ENCODE measurements at places on chromosomes 2 and 18.
A peak's percentile ranks its signal among the peaks of the same experiment; 100 is the strongest.

- DNase-seq: no peak
These were observed 2.6 kb downstream of the CAB39 start for GRCh38 chr2:230715201-230715600.

- DNase-seq: no peak
These were observed 106.3 kb upstream of the SEC11C start for GRCh38 chr18:59033359-59033758.

- DNase-seq: no peak
These were observed 75.5 kb downstream of the SNTG2 start for GRCh38 chr2:1026141-1026540.

GRCh38 chr2:202122163-202122540 lies 49.1 kb downstream of the KIAA2012 start:
- no peak for DNase-seq

- no peak for DNase-seq
These were observed 56.5 kb upstream of the ERBB4 start for GRCh38 chr2:212595036-212595654.

DNA sequence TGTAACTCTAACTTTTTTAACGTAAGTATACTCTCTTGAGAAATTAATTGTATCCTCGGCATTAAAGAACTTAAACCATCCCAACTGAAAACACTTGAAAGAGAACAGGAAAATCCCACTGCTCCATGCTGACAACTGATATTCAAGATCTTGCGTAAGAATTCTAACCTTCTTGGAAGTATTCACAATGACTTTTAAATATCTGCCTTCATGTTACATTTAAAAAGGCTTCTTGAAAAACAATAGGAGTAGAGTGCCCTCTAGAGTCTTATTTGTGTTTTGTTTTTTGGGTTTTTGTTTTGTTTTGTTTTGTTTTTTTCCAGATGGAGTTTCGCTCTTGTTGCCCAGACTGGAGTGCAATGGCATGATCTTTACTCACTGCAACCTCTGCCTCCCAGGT lies 65.4 kb upstream of the DNAJC10 start:
- peak; percentile 65 for DNase-seq

GRCh38 chr2:23502096-23502495 lies 117.1 kb downstream of the KLHL29 start:
- DNase-seq: no peak

GRCh38 chr18:37741032-37741623 lies 175.5 kb upstream of the CELF4 start:
- DNase-seq: no peak

Measured in HAP-1 (cell line).